Myometrial cell (primary cell): ENCODE measurements at places on chromosomes 11 and 22. TPM values are rescaled to one million over a fixed set of nuclear protein-coding genes. Genes with fewer than 3 reads are reported as not detected.

The ARAP1 gene
- 70.7 and 106 TPM in 2 replicates for total RNA-seq

The ZNF214 gene
- 2.1 and 2.3 TPM in 2 replicates for total RNA-seq

The C11orf91 gene
- total RNA-seq = not detected in 2 replicates

The CCS gene
- total RNA-seq = 32.4 and 40.1 TPM in 2 replicates

The OPCML gene
- total RNA-seq = not detected in 2 replicates

The VPREB1 gene
- not detected in 2 replicates for total RNA-seq

The PATE4 gene
- not detected in 2 replicates for total RNA-seq

The SHISA8 gene
- total RNA-seq = not detected in 2 replicates

The RBMXL2 gene
- total RNA-seq = not detected in 2 replicates

The HTR3B gene
- not detected in 2 replicates for total RNA-seq

The IRAG1 gene
- total RNA-seq = 0.86 and 0.89 TPM in 2 replicates

The MS4A1 gene
- not detected in 2 replicates for total RNA-seq

The MRPL11 gene
- 63.1 and 66.9 TPM in 2 replicates for total RNA-seq

The CD3G gene
- total RNA-seq = not detected in 2 replicates

The SAA4 gene
- total RNA-seq = not detected in 2 replicates

The GP1BB gene
- 0.29 and 3.0 TPM in 2 replicates for total RNA-seq

The OR4C13 gene
- total RNA-seq = not detected in 2 replicates

The SCN4B gene
- total RNA-seq = not detected in 2 replicates

The GAS2 gene
- 0.53 and 2.3 TPM in 2 replicates for total RNA-seq

The MMP27 gene
- not detected in 2 replicates for total RNA-seq

The LGR4 gene
- total RNA-seq = 3.5 and 4.0 TPM in 2 replicates

The CLMP gene
- 64.6 and 110 TPM in 2 replicates for total RNA-seq

The CCDC73 gene
- not detected in 2 replicates for total RNA-seq

The DENND6B gene
- total RNA-seq = 1.4 and 5.0 TPM in 2 replicates

The OR52A1 gene
- not detected in 2 replicates for total RNA-seq

The GRIK4 gene
- not detected in 2 replicates for total RNA-seq
